Activated CD4-positive, alpha-beta T cell treated with anti-CD3 and anti-CD28 coated beads, Interleukin-2, amount 10 ng/mL, durations not matched to agents 24 days and 14 days (primary cell): ENCODE measurements at places on chromosomes 1 and 21.

DNA sequence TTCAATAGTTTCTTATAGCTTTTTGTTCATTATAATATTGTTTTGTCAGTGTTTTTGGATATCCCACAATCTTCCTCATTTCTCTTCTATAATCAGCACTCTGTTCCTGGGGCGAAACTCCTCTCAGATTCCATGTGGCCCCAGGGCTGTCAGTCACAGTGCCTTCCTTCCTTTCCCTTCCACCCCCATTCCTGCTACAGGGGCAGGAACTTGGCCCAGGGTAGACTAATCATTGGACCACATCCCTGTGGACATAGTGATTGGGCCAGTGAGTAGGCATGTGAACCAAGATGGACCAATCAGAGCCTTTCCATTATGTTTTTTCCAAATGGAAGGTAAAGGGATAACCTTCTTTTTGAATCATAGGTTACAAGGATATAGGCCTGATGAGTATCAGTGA is 78.3 kb downstream of the PGM1 start:
- no peak for DNase-seq

- DNase-seq = no peak
These were observed 1.3 kb upstream of the TXNIP start for GRCh38 chr1:145997718-145998023.

GRCh38 chr1:8858112-8858668 is 20.3 kb downstream of the ENO1 start:
- peak; percentile 75 for DNase-seq

DNA sequence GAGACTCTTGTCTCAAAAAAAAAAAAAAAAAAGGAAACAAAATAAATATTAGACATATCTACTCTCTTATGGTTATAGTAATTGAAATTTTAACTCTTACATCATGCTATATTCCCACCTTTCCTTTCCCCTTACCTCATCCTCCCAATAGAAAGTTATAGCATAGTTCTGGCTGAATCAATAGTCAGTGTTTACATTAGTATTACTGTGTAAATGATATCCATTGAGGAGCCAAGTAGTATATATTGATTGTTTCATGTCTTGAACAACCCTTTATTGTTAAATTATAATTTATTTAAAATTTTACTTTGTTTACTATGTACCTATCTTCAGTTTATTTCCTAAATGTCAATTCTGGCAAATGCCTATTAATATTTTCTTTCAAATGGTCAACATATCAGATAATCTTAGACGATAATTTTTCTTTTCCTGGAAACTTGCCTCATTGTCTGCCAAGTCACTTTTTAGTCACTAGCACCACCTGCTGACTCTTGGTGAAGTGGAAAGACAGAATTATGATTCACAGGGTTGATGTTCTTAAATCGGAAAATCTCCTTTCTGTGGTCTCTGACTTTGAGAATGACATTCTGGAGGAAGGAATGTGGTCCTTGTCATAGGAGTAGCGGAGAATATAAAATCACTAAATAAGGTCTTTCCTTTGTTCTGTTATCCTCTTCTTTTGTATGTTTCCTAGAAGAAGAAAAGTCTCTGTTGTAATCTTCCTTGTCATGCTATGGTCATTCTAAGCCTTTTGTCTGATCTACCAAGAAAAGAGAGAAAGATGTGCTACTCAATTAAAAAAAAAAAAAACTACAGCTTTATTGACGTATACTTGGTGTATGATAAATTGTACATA is 8.6 kb downstream of the HJV start:
- DNase-seq = peak; percentile 90

DNA sequence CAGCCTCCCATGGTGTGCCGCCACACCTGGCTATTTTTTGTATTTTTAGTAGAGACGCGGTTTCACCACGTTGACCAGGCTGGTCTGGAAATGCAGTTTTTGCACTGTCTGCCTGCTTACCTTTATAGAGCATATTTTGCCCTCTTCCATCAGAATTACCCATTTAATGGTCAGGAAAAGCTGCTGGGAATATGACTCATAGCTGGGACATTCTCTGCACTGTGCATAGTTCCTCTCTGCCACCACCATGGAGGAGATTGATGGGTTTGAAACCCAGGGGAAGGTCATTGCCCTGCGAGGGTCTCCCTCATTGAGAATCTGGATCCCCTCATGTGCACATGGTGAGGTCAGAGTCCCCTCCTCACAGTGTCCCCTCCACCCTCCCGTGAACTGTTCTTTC is 32.1 kb downstream of the MX1 start:
- DNase-seq = no peak
